Activated CD8-positive, alpha-beta memory T cell treated with anti-CD3 and anti-CD28 coated beads for 1 hour (primary cell): ENCODE measurements at places on chromosomes 11 and 22.

- no peak for DNase-seq
Measured at GRCh38 chr22:40396882-40397281, 26.5 kb downstream of the SGSM3 start.

DNA sequence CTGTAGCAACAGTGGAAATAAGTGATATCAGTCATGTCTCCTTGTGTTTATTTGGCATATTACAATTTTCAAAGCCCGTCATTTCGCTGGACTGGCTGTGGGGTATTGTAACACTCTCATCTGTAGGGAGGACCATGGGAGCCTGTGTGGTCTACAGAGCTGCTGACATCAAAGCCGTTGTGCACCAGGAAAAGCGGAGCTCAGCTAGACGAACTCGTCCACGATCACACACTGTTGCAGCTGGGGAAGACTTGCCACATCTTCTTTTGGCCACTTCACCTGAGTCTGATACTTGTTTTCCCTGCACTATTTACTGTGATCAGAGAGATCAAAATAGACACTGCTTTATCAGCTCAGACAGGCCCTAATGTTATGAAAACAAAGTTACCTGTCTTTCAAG lies 741.3 kb downstream of the OPCML start:
- no peak for DNase-seq

DNA sequence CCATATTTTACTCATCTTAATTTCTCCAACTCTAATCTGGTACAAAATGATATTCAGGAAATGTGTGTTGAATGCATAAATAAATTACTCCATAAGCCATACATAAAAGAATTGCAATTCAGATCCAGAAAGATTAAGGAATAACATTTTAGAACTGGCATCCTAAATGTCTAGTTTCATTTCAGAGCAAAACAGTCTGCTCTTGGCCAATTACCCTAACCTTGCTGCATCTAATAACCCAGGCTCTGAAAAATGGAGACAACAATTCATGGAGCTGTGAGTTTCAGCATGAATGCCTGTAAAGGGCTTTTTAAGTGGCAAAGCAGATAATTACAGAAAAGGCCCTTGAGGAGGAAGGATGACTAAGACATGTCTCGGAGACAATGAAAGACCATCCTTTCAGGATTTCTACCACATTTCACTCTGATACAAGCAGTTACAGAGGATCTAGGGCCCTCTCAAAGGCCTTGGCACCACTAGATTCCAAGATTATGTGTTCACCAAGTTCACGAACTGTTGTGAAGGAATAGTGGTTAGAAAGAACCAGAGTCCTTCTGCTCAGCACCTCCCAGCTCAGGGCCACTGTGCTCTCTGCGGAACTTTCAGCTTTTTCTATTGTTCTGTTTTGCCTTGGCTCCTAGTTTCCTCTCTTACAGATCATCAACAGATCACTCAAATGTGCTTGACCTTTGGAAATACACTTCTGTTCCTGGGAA lies 157.6 kb upstream of the BLID start:
- no peak for DNase-seq

DNA sequence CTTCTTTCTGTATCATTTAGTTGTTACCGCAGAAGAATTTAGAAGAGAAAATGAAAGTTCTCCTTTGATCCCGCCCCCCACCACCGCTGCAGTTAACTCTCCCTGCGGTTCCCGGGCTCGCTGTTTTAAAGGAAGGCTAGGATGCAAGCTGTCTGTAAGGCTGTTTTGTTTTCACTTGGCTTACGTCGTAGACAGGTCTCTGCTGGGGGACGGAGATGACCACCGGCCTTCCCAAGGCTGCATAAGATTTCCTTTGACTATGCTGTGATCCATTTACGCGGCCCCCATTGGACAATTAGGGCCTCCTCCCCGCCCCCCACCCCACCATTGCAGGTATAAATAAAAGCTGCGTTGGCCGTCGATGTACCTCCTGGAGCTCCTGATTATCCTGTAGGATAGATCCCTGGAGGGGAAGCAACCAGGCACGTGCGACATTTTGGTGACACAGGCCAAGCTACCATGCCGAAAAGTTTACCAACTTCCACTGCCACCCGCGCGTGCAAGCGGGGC lies 1.4 kb upstream of the CPT1A start:
- DNase-seq, result no peak

- no peak for DNase-seq
Measured at GRCh38 chr11:8810540-8811301, 100.3 kb upstream of the AKIP1 start.

DNA sequence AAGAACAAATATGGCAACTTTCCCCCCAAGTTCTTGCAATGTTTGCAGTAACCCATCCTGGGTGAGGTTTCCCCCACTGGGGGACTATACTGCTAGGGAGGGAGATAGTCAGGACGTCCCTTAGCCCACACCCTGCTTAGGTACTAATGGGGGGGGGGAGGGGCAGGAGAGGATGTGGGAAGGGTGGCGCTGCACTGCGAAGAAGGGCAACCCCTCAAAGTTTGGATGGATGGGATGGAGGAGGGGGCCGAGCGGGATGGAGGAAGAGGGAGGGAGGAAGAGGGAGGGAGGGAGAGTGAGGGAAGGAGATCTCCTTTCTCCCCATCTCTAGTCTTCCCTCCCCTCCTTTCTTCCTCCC lies 100.6 kb upstream of the HSD17B12 start:
- DNase-seq, result no peak

DNA sequence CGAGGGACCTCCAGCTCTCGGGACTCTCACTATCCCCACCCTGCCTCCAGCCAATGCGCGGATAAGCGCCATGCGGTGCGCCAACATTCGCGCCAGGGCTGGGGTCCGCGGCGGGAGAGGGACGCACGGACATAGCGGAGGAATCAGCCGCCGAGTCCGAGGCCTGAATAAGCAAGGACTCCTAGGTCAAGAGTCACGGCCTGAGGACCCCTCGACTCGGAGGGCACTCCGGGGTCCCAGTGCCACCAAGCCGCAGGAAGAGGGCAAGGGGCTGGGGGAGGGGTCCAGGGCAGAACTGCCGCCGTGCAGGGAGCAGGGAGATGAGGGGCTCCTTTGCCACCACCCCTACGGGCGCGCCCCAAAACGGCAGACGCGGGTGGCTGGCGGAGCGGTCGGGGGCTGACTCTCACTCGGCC lies 552 bp downstream of the DSCAML1 start:
- DNase-seq, result no peak

DNA sequence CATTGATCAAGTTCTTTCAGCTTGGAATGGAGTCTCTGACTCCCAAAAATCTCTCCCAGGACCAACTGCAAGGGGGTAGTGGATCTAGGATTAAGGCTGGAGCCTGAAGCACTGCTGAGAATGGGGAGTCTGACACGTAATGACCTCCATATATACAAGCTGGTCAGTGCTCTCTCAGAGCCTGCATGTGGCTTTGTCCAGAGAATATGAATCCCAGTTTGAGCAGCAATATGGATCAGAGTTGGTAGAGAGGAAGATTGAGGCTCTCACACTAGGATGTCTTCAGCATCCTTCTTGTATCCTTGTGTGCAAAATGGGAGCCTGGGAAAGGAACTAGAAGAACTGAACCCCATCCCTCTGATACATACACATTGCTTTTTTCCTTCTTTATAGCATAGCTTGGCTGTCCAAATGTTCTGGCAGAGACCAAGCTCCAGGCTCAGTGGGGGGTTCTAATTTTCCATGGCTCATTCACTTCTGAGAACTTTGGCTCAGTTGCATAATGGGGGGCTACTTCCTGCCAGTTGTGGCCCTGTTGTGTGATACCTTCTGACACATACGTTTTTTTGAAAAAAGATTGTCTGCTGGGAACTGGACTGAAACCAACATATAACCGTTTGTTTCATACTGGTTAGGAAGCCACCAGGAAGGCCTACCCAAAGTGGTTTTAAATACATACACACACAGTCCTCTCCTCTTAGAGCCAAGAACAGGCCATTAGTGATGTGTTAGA lies 138.2 kb downstream of the ETS1 start:
- DNase-seq, result no peak

DNA sequence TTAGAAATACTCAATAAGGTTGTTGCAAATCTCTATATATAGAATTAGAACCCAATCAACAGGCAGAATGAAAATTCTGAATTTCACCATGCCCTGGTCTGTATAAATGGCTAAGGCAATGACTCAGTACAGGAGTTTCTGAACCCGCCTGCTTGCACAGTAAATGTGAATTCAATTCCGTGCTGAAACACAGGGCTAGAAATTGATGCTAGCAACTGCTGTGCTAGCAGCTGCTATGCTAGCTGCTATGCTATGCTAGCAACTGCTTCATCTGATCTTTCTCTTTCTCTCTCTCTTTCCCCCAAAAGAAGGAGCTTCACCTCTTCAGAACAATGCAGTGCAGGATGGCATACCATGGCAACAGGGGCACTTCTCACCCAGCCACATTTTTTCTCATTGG lies 9.7 kb upstream of the OR52J3 start:
- no peak for DNase-seq

DNA sequence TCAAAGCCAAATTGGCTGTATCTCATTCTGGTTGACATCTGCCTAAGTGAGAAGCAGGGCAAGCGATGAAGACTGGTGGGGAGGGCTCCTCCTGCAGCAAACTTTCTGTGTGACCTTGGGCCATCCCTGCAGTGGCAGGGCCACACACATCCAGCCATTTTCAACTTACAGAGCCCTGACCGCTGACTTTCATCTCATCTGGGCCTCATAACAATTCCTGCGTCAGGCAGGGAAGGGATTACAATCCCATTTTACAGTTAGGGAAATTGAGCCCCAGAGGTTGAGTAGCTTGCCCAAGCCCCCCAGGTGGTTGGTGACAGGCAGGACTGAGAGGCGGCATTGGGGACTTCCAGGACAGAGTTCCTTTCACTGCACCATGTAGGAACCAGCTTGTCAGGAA lies 21.9 kb downstream of the TPBGL start:
- no peak for DNase-seq

GRCh38 chr11:55701429-55701828 lies 39.4 kb downstream of the OR4C6 start:
- no peak for DNase-seq

DNA sequence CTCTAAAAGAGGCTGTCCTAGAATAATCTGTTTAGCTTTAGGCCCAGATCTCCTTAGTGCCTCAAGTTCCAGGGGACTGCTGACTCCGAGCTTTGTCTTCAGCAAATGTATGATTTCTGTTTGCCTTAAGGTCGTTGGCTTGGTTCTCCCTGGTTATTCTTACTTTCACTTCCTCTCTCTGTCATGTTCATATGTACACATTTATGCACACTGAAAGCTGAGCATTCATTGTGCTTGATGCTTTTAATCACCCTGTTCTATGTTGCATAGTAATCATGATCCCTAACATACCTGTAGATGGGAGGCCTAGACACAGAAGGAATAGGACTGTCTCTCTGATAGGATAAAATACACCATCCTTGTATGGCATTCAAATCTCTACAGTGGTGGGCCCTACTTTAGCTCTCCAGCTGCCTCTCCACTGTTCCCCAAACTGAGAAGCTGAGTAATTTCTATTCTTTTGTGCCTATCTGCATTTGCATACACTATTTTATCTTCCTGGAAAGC lies 7.2 kb downstream of the PPFIBP2 start:
- no peak for DNase-seq

- no peak for DNase-seq
Measured at GRCh38 chr11:115199481-115200069, 304.6 kb downstream of the CADM1 start.

GRCh38 chr11:19391026-19391425 lies 150.3 kb upstream of the E2F8 start:
- no peak for DNase-seq

GRCh38 chr22:28904211-28904896 lies 21.0 kb downstream of the ZNRF3 start:
- no peak for DNase-seq

DNA sequence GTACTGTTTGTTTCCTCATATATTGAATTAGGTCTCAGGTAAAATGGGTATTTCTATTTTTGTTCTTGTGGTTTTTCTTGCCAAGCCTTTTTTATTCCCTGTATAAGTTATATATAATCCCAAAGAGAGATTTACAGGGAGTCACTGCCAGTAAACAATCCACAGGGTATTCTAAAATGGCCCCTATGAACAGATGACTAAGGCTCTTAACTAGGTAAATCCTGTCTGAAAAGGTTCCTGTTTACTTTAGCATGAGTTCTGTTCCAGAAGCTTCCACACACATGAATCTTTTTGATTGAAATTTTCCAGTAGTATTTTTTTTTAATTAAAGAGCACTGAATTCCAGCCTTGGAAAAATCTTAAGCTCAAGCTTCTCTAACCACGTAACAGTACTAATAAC lies 552.8 kb upstream of the CCDC179 start:
- DNase-seq, result no peak

- no peak for DNase-seq
Measured at GRCh38 chr11:47415949-47416472, 7.6 kb downstream of the SLC39A13 start.

- no peak for DNase-seq
Measured at GRCh38 chr11:59180168-59180776, 8.3 kb downstream of the DTX4 start.

- DNase-seq, result no peak
Measured at GRCh38 chr11:127345819-127346459, 345.4 kb upstream of the KIRREL3 start.

DNA sequence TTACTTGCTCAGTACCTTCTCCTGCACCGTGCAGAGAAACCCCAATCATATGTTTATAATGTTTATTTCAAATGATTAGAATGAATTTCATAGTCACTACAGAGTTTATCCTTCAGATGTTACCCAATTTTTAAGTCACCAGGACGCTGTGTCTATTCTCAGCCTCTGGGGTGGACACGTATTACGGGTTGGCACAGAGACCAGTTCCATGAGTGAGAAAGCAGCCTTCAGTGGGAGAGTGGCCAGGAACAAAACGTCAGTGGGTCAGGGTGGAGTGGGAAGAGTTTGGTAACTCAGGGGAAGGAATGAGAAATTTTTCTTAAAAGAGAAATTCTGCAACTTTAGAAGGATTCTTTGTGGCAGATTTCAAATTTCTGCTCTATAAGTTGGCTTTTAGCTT lies 77.1 kb upstream of the MTMR2 start:
- no peak for DNase-seq

GRCh38 chr11:17991783-17992433 lies 20.9 kb downstream of the SERGEF start:
- peak; percentile 13 for DNase-seq

DNA sequence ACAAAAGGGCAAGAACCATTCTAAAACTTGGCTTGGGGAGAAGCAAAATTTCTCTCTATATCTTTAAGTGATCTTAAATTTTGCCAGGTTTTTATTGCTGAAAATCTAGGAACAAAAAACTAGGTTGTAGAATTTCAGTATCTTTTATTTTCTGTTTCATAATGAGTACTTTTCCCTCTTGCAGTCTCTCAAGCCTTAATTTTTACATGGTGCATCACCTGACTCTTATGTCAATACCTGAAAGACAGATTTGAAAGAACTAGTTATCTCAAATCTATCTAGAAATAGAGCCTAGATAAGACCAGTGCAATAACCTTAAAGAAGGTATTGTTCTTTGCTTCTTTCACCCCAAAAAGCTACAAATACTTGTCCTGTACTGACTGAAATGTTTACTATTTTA lies 122.1 kb downstream of the TRIM44 start:
- DNase-seq, result no peak

- no peak for DNase-seq
Measured at GRCh38 chr22:20316217-20316843, 3.5 kb downstream of the DGCR6L start.
